Smooth muscle cell of trachea (primary cell): ENCODE measurements at places on chromosomes 13 and 19. TPM values are rescaled to one million over a fixed set of nuclear protein-coding genes. Genes with fewer than 3 reads are reported as not detected.

CFD gene
- total RNA-seq = 38.5 and 194 TPM in 2 replicates

VSTM1 gene
- total RNA-seq = not detected in 2 replicates

TTC9B gene
- total RNA-seq = 0.17 TPM in 1 of 2 replicates, not detected in the other

BEST2 gene
- total RNA-seq = 0.15 TPM in 1 of 2 replicates, not detected in the other

AZU1 gene
- under 0.01 TPM in 1 of 2 replicates, not detected in the other for total RNA-seq

LGALS16 gene
- not detected in 2 replicates for total RNA-seq

TFDP1 gene
- 53.9 and 76.1 TPM in 2 replicates for total RNA-seq

PRR20C gene
- total RNA-seq = not detected in 2 replicates

ACER1 gene
- total RNA-seq = not detected in 2 replicates

IGFL2 gene
- total RNA-seq = not detected in 2 replicates

SERTM1 gene
- not detected in 2 replicates for total RNA-seq

ZNF577 gene
- 7.9 and 8.3 TPM in 2 replicates for total RNA-seq
